ENCODE measurements at places on chromosomes 11 and 22. TPM values are rescaled to one million over a fixed set of nuclear protein-coding genes. Genes with fewer than 3 reads are reported as not detected.

GRCh38 chr22:44890416-44891292, 119.2 kb downstream of the PHF21B start:
- no peak for DNase-seq

GRCh38 chr11:60363542-60364470, 14.5 kb upstream of the MS4A7 start:
- peak; percentile 39 for DNase-seq

- no peak for DNase-seq
Measured at GRCh38 chr11:73342633-73343032, 33.6 kb upstream of the RELT start.

GRCh38 chr22:19756288-19757128, 4.1 kb upstream of the TBX1 start:
- peak; percentile 48 for DNase-seq

DNA sequence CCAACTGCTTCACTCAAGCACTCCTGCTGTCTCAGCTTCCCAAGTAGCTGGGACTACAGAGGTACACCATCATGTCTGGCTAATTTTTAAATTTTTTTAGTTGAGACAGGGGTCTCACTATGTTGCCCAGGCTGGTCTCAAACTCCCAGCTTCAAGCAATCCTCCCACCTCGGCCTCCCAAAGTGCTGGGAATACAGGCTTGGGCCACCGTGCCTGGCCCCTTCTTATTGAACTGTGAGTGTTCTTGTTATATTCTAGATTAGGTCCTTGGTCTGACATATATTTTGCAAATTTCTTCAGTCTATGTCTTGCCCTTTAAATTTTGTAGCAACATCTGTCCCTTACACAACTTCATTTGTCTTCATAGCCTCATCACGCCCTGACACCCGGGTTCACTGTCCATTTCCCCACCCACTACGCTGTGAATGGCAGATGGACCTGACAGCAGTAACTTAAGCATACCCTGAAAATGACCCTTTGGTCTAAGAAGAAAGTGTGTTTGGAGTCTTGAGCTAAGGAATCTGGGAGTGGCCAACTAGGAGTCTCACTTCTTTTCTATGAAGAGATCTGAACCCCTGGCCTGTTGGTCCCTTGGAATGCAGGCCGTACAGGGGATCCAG, 4.2 kb upstream of the FAM118A start:
- DNase-seq: no peak

The C11orf65 gene
- 0.20 TPM for polyA plus RNA-seq

The RTN4RL2 gene
- polyA plus RNA-seq: 0.06 TPM

All from mammary epithelial cell (primary cell).